Stimulated activated CD4-positive, alpha-beta T cell treated with anti-CD3 and anti-CD28 coated beads, Interleukin-1b, Interleukin-23, amount 100 ng/mL, for 4 hours (primary cell): ENCODE measurements at places on chromosomes 3 and 15.

GRCh38 chr3:108822123-108822897 lies at the start of gene TRAT1:
TSS of gene TRAT1 (plus strand) at chr3:108822786. CDS start at chr3:108822928, 142 bp downstream.
- DNase-seq = no peak

DNA sequence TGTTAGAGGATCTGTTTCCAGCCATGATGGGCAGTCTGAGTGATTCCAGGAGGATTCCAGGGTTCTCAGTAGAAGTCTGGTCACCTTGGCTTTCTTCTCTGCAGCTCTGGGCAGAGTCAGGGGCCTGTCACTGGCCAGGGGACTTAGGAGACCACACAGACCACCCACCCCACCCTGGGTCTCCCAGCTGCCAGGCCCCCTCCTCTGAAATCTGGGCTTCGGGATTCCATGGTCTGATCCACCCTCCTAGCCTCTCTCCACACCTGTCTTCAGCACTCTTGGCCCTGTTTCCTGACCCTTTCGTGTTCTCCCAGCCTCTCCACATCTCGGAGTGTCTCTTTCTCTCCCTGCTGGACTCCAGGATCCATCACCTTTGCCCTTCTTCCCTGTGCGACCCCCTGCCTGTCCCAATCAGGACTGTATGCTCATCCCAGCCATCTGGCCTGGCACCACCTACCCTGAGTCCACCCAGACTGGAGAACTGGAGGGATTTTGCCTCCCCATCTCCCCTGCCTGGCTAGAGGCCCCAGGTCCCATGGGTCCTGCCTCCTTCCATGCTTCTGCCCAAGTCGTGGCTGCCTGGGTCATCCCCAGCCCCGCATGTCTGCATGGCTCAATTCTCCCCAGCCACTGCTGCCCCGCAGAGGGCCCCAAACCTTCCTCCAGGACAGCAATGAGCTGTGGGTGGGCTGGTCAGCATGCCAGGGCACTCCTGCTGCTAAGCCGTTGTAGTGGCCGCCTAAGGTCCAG lies 34.3 kb downstream of the GOLGA6L10 start:
- no peak for DNase-seq

DNA sequence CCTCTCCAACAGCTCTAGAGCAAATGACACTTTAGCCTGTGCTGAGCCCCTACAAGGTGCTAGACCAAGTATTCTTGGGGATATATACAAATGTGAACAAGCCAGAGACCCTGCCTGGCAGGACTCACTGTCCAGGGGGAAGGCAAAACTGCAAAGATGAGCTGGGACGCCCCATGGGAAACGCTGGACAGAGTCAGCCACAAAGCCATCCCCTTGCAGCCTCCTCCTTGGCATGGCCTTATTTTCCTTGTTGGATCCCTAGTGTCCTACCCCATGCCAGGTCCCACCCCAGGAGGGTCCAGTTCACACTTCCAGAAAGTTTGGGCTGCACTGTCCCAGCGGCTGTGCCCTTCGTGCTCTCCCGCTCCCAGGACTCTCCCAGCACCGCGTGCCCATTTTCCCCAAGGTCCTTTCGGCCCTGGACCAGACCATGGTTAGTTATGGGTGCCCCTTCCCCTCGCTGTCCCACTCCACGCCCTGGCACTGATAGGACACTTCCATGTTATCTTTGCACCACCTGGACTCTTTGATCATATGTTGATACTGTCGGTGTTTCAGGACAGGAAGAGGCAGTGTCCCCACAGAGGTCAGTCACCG lies 5.8 kb upstream of the NRROS start:
- no peak for DNase-seq

- no peak for DNase-seq
Observed at GRCh38 chr3:157573281-157573680, 70.1 kb upstream of the VEPH1 start.

GRCh38 chr3:9700536-9700935 lies 3.1 kb upstream of the CPNE9 start:
- DNase-seq = no peak

- no peak for DNase-seq
Observed at GRCh38 chr3:25581823-25582222, 82.9 kb downstream of the TOP2B start.

DNA sequence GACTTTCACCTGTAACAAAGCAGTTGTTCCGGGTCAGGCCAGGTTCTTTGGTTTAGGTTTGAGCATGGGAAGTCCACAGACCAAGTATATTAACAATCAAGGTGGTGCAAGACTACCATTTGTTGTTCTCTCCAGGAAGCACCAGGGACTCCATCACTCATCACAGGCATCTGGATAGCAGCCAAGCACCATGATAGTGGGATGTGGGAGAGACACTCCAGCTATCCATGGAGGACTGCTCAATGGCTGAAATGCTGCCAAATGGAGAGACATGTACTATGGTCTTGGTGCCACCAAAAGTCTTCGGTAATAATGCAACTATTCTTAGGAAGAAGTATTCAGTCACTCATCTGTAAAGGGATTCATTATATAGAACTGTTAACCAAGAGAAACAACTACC lies 143.0 kb downstream of the TNIK start:
- no peak for DNase-seq

GRCh38 chr3:43582866-43583265 lies 38.9 kb downstream of the ANO10 start:
- DNase-seq = no peak

DNA sequence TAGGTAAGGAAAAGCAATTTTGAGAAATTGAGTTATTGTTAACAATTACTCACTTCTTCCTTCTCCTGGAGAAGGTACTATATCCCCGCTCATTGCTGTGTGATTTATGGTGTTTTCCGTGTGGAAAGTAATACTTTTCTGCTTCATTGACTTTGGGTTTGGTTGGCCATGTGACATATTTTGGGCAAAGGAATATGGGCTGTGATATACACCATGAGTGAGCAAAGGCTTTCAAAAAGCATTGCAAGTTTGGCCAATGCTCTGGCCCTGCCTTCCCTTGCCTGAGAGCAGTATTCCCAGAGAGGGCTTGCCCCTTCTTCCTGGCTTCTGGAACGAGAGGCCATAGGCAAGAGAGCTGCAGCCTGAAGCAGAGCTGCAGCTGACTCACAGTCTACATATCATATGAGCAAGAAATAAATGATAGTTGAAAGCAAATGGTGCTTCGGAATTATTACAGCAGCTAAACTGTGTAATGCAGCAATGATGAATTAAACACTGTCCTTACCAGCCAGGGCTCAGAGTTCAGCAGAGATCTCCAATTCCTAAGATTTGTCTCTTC lies 216.8 kb upstream of the CD96 start:
- no peak for DNase-seq

- no peak for DNase-seq
Observed at GRCh38 chr3:144660186-144660585, 688.6 kb downstream of the DIPK2A start.

- DNase-seq = no peak
Observed at GRCh38 chr3:120864541-120864940, 43.5 kb upstream of the STXBP5L start.

DNA sequence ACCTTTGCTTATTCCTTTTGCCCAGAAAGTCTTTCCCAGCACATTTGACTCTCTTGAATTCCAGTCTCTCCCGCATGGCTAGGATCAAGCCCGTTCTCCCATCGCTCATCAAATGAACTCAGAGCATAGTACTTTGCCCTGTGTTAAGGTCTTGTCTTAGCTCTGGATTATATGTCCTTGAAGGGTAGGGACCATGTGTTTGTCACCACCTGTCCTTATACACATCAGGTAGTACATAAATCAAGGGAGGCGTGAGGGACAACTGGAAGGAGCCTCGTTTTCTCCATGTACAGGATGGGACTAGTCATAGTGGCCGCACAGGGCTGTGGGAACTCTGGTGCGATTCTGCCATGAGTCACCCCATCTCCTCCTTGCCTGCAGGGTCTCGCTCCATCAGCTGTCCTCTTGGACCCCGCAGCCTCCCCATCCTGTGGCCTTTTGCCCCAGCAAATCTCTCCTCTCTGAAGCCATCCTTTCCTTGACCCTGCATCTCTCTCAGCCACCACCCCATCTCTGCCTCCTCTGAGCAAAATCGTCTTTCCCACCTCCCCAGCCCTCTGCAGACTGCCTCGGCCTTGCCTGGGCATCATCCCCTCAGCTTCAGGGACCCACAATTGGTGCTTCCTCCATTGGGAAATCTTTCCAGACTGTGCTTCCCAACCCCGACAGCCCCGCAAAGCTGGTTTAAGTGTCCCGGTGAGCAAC lies 33.4 kb upstream of the RAB6B start:
- DNase-seq = no peak

GRCh38 chr15:40290918-40291574 lies 8.2 kb upstream of the ANKRD63 start:
- DNase-seq = no peak

- DNase-seq = no peak
Observed at GRCh38 chr15:98740295-98740694, 92.0 kb downstream of the IGF1R start.

- DNase-seq = no peak
Observed at GRCh38 chr3:192991356-192991755, 73.7 kb upstream of the MB21D2 start.

DNA sequence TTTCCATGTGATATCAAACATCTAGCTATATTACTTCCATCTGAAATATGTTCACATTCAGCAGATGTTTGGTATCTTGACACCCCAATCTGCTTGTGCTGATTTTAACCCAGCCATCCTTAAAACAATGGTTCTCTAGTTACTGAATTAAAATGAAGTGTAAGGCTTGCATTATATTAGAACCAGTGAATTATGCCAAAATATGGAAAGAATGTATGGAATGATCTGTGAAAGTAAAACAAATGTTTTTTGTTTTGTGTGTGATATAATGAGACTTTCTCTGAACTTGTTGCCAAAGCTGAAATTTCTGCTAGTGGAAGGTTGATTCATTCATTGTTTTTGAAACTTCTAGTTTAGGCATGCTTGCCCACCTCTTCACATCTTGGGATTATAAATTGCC lies 317.1 kb downstream of the MEX3B start:
- no peak for DNase-seq

DNA sequence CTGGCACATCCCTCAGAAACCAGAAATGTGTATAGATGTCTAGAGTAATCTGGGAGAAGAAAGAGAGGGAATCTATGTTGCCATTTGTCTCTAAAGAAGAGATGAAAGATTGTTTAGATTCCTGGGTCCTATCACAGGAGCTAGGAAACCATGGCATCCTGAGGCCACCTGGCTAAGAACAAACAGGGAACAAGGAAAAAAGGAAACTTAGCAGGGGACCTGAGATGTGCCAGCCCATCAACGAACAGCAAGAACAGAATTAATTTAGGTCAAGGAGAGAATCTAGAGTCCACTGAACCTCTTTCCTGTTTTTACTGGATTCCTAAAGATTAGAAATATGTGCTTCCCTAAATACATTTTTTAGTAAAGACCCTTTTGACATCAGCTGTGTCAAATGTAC lies 30.3 kb downstream of the IP6K1 start:
- DNase-seq = no peak

DNA sequence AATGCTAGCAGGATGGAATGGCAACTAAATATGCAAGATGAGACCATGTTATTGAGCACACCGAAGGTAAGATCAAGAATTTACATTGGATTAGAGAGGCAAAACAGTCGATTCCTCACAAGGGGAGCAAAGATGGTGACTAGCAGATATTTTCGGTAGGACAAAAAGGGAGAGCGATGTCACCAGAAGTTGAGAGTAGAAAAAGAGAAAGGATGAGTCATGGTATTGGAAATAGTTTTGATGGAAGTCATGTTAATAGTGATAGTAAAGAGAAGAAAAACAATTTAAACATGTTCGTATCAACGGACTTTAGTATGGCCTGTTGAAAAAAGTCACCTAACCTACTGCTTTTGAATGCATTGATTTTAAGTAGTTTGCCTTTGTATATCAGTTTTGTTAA lies 55.0 kb downstream of the UBE2E2 start:
- DNase-seq = no peak

GRCh38 chr3:157605356-157605755 lies 102.1 kb upstream of the VEPH1 start:
- DNase-seq = no peak

- DNase-seq = no peak
Observed at GRCh38 chr3:30156586-30157498, 449.6 kb upstream of the TGFBR2 start.

DNA sequence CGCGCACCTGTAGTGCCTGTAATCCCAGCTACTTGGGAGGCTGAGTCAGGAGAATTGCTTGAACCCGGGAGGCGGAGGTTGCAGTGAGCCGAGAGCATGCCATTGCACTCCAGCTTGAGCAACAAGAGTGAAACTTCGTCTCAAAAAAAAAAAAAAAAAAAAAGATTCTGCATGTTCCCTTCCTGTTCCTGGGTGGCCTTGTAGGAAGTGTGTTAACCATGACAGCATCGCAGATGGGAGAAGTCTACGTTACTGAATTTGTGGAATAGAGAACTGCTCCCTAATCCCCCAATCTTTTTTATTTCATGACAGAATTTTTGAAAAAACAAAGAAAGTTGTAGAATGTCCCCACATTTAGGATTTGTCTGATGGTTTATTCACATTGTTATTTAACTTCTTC lies 45.4 kb downstream of the FOXL2 start:
- no peak for DNase-seq

DNA sequence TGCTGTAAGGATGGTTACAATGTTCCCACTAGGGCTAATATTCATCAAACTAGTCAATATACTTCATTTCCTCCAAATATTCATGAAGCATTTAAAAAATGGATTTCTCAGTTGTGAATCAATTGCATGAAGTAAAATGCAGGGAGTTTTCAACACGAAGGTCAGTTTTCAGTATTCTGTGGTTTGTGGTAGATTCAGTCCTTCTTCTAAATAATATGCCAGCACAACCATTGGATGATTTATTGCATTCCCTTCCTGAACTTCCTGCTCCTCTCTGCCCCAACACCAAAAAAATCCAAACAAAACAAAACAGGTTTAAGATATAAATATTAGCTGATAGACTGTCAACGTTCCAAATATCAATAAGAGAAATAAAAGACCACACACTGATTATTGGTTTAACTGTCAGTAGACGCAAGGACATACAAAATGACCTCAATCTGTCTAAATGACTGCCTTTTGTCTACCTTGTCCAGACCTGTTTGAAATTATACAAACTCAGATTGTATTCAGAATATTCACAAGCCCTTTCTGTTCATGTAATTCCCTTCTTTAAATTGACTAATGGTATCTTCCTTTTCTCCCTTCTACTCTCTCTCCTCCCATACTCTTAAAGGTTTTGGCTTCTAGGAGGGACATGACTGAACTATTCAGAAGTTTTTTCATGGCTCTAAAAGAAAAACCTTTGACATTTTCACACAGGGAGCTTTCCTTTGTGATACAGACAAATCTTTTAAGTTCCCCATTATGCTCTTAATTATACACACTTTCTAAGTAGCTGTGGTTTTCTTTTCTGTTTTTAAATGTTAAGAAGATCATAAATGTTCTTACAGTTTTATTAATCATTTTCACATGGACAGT lies 92.6 kb upstream of the STT3B start:
- no peak for DNase-seq

GRCh38 chr3:104974316-104974715 lies 392.4 kb upstream of the ALCAM start:
- DNase-seq = no peak

DNA sequence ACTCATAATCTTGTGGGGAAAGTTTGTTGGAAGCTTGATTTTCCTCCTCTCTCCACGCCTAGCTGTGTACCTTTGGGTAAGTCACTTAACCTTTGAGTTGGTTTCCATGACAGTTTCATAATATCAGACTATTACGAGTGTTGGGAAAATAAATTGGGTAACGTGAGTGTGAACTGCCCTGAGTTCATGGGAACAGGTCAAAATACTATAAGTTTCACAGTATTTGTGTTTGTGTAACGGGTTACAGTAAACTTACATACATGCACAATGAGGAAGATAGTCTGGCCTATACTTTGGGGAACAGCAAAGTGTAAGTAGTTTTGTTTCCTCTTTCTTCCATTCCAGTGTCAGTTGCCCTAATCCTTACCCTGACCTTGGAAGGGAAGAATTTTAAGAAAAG lies 509.9 kb downstream of the MECOM start:
- no peak for DNase-seq

GRCh38 chr3:192685801-192686200 lies 41.5 kb downstream of the FGF12 start:
- no peak for DNase-seq
